NCI-H510A (cell line): ENCODE measurements at places on chromosomes 11 and 22.

DNA sequence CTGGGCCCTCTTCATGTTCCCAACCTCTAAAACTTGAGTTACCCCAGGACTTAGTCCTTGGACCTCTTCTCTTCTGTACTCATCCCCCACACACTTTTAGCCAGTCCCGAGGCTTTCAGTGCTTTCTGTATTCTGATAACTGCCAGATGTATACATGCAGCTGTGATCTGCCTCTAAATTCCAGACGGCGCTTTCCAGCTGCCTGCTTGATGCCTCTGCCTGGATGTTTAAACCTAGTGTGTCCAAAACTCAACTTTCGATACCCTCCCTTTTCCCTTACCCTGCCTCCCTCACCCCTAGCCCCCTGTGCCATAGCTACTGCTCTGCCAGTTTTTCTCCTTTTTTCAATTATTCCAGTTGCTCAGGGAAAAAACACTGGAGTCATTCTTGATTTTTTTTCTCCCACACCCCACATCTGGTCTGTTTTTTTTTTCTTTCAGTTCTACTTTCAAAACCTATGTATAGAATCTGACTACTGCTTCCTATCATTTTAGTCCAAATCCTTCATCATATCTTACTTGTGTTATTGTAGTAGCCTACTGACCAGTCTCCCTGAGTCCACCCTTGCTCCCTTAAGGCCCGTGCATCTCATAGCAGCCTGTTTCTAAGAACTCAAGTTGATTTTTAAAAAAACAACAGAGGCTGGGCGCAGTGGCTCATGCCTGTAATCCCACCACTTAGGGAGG is 32.9 kb upstream of the TECTA start:
- DNase-seq, result no peak

DNA sequence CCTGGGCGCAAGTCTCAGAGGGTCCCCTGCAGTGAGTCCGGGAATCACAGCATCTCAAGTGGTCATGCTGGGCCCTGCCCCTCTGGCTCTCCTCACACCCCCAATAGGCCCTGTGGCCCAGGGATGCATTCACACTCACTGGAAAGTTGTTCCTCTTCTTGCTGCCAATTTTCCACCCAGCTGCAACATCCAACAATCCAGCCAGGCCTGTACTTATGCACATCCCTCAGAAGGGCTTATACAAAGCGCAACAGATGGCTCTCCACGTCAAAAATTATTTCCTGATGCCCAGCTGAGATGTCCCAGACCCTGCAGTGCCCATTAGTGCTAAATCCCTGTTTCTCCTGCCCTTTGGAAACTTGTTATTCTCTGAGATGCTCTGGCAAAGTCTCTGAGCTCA is 407.8 kb upstream of the NARS2 start:
- no peak for DNase-seq

DNA sequence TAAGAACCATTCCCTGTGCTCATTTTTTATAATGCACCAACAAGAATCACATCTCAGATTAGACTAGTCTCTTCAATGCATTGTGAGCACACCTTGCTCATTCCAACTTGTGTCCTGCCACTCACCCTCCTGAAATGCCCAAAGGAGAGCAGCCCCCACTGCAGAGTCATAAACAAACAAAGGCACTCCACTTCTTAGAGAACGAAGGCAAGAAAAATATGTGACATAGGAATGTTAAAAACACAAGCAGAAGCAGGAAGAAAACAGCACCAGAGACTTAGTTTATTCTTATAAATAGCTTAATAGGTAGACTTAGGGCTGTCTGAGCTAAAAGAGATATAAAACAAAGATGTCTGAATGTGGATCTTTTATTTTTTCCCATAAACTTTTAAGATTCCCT is 57.2 kb downstream of the GUCY1A2 start:
- DNase-seq, result no peak

GRCh38 chr22:39182478-39183030 is 30.1 kb upstream of the CBX7 start:
- no peak for DNase-seq

DNA sequence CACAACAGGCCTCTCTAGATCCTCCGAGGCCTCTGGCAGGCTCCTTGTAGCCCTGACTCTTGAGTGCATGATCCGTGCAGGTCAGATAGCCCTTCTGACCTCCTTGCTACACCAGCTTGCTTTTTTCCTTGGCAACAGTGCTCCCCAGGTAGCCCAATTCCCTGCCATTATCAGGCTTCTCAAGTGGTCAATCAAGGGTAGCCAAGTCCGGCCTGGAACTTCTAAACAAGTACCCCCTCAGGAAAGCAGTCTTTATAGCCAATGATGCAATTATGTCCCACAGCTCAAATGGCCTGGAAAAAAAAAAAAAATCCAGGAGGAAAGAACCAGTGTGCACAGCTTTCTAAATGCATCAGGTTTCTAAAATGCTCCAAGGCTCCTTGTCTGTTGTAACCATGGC is 59.8 kb downstream of the TENM4 start:
- no peak for DNase-seq

GRCh38 chr11:5626196-5626595 is 1.4 kb downstream of the TRIM34 start:
- DNase-seq, result no peak

DNA sequence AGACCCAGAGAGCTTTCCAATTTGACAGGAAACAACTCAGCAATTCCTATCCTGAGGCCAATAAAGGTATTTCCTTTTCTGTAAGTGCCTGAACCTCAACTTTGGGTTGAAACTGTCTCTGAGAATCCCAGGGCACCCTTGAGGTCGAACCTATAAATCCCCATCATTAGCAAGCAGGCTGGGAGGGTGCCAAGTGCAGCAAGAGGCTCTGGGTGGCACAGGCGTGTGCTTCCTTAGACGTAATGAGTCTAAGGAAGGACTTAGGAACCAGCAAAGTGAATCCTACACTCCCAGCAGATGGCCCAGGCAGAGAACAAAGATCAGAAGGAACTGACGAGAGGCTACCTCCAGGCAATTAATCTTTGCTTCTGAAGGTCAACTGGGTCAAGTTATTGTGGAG is 234.3 kb upstream of the NARS2 start:
- DNase-seq, result no peak

DNA sequence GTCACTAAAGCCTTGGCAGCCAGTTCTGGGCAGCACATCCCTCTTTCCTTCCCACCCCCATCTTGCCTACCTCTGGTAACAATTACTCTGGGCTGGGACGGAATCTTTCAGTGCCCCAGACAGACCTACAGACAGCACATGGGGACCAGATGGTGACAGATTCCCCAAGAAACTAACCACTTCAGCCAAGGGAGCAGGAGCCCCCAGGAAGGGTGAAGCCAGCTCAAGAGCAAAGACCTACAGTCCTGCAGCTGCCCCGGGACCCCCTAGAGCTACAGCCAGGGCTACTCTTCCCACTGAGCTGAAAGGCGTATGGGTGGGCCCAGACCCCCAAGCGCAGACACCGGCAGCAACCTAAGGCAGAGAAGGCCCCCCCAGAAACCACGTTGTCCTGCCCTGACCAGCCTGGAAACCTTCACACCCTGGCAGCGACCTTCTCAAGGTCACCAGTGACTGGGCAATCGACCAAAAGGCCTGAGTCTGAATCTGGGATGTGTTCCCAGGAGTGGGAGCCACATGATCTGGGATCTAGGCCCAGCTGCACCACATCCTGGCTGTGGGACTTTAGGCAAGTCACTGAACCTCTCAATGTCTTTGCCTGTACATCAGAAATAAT is 65.8 kb downstream of the LRRC32 start:
- DNase-seq, result no peak

DNA sequence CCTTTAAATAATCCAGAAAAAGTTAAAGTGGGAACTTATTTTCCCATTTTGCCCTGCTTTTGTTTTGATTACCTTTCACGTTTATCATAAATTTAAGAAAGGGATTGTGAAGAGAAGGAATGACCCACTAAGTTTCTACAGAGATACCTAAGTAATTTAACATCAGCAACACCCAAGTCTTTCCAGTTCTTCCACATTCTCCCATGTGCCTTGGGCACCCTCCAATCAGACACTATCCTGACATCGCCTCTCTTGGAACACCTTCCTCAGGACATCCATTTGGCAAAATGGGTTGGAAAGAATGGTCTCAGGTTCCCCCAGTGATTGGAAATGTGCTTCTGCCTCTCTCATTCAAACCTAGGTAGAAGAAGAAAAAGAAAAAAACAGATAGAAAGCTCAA is 6.3 kb downstream of the BBOX1 start:
- DNase-seq, result no peak

- DNase-seq, result peak; percentile 52
Observed at GRCh38 chr22:50544078-50544745, 1.5 kb upstream of the KLHDC7B start.
